ENCODE measurements at places on chromosomes 7 and 10.

- H3K4me3 ChIP-seq: no peak overlapping the region
- H3K4me1 ChIP-seq: no peaks in the 10 kb centered on the region
- DNase-seq: no peak
- no peak overlapping the region for H3K27ac ChIP-seq
Measured at GRCh38 chr7:143492043-143492471, 14.4 kb downstream of the TAS2R41 start.

DNA sequence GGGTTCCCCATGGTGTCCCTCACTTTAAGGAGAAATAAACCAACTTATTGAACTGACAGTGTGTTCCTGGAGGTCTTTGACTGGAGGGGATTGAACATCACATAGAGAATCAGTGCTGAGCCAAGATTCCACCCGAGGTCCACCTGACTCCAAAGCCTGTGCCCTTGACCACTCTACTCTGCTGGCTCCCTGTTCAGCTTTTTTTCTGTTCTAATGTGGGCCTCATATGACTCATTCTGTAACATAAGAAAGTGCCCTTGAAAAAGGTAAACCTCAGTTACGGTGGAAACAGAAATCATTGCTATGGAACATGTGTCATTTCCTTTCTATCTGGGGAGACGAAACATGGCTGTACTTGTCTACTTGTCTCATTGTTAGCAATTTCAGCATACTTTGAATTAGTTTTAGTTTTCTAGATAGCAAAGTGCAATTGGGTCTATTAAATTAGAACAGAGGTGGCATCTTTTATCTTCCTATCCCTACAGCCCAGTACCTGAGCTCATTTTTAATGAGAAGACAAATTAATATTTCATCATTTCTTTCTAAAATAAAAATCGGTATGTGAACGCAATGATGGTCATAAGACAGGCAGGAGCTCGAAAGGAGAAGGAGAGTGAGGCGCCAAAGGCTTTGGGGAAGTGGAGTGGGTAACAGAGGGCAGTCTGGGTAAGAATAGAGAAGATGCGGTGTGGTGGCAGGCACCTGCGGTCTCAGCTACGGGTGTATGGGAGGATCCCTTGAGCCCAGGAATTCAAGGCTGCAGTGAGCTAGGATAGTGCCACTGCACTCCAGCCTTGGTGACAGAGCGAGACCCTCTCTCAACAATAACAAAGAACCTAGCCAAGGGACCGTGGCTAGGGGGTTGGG lies 1.5 kb downstream of the GSDME start:
- DNase-seq: no peak
- no peaks in the 10 kb centered on the region for H3K36me3 ChIP-seq
- H3K27me3 ChIP-seq: peaks cover 28% of the 10 kb centered on the region

DNA sequence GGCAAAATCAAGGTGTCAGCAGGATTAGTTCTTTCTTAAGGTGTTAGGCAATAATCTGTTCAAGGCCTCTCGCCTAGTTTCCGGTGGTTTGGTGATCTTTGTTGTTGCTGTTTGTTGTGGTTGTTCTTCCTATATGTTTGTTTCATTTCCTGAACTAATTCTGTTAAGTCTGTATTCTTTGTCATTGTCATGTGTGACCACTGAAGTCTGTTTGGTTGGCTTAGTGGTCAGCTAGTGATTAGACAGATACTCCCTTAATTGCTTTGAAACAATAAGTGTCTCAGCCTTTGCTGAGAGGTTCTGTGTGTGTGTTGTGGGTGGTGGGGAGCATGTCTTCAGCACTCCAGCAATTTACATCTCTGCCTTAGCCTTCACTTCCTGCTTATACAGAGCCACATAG lies 46.0 kb downstream of the ABCC2 start:
- no peak for DNase-seq

DNA sequence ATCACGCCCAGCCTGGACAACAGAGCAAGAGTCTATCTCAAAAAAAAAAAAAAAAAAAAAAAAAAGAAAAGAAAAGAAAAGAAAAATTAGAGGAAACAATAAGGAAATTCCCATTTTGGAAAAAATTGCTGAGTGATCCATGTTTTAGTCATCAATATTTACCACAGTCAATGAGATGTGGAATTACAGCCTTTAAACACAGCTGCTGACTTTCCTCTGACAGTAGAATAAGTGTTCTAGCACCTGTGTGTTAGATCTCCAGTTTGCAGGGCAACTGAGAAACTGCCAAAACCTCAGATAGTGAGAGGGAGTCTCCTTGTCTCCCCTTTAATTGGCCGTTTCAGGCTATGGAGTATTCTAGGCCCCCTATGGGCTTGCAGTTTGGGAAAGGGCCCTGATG lies 520.1 kb downstream of the KCNMA1 start:
- no peak overlapping the region for H3K27ac ChIP-seq
- H3K36me3 ChIP-seq: no peaks in the 10 kb centered on the region
- no peaks in the 10 kb centered on the region for H3K27me3 ChIP-seq
- H3K4me1 ChIP-seq: no peaks in the 10 kb centered on the region

- no peak overlapping the region for H3K27ac ChIP-seq
- no peaks in the 10 kb centered on the region for H3K4me1 ChIP-seq
- no peak for DNase-seq
- H3K36me3 ChIP-seq: no peaks in the 10 kb centered on the region
- H3K27me3 ChIP-seq: no peaks in the 10 kb centered on the region
- no peak overlapping the region for H3K4me3 ChIP-seq
Measured at GRCh38 chr10:51743146-51743545, 43.8 kb upstream of the CSTF2T start.

DNA sequence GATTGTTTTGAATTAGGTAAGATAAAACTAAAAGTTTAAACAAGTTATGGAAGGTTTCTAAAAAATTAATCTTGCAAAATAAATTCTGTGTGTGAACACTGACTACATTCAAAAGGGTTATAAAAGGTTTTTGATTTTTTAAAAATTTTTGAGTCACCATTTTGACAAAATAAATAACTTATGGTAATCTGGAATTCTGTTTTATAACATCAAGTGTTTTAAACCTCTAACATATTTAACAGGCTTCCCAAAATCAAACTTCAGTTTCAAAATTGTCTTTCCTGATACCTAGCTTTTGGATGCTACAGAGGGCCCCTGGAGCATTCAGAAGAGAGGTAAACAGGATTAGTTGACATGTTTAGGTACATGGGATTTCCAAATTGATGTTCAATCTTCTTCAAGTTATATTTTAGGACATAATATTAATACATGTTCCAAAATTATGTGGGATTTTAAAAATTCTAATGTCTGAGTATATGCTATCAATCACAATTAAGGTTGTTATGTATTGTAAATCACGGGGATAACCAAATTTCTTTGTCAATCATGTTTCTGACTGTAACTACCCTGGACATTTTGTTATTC lies 8.1 kb upstream of the CPA2 start:
- H3K27ac ChIP-seq: no peak overlapping the region
- no peaks in the 10 kb centered on the region for H3K36me3 ChIP-seq
- no peak overlapping the region for H3K4me3 ChIP-seq
- no peak for DNase-seq

- peak overlapping the region; percentile 6 for H3K27ac ChIP-seq
- no peaks in the 10 kb centered on the region for H3K36me3 ChIP-seq
- H3K4me1 ChIP-seq: no peaks in the 10 kb centered on the region
- no peak overlapping the region for H3K4me3 ChIP-seq
- no peak for DNase-seq
Measured at GRCh38 chr7:127766831-127767459, 115.0 kb downstream of the SND1 start.

DNA sequence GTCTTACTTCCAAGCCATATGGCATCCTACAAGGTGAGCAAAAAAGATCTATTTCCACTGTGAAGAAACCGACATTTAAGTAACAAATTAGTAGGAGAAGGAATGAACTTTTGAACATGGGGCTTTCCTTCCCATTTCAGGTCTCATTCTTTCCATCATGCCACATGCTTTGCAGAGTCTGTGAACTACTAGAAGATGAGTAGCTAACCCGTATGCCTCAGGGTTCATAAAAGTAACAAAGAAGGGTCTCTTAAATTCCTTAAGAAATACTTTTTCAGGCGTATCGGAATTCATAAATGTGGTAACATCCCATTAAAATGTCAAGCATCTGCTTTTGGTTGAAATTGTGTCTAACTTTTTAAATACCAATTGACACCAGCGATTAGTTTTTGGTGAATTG lies 81.3 kb upstream of the TNS3 start:
- no peaks in the 10 kb centered on the region for H3K36me3 ChIP-seq
- peaks cover 2% of the 10 kb centered on the region for H3K27me3 ChIP-seq
- no peak overlapping the region for H3K4me3 ChIP-seq
- no peak for DNase-seq
- no peak overlapping the region for H3K27ac ChIP-seq

DNA sequence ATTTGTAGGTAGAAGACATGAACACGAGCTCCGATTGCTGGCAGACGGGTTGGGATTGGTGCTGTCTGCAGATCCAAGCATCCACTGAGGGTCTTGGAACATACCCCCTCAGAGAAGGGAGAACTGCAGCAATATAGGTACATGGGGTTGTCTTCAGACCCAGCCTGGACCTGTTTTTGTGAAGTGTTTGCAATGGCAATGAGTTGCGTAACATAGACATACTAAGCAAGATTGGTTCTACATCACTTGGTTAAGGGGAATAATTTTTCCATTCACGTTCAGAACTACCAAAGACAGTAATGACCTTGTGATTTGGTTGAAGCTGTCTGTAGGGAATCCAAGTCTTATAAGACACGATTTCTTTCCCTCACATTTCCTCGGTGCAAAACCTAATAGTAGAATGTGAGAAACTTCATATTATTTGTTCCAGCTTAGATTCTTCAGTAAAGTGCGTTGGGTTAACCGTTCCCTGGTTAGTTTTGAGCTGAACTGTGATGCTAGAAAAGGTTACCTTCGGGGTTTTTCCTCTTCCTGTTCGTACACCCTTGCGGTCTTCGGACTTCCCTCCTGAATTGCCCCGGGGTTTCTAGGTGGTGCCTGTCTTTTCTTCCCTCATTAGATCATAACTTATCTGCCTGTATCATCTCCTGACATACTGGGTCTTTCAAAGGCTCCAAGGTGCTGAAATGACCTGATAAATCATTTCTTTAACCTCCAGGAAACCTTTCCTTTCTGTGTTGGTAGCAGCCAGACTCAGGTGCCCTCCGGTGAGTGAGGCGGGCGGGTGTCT lies 14.4 kb downstream of the PROSER2 start:
- peaks cover 8% of the 10 kb centered on the region for H3K27me3 ChIP-seq
- H3K4me3 ChIP-seq: no peak overlapping the region
- no peak for DNase-seq
- no peak overlapping the region for H3K27ac ChIP-seq
- no peaks in the 10 kb centered on the region for H3K4me1 ChIP-seq

DNA sequence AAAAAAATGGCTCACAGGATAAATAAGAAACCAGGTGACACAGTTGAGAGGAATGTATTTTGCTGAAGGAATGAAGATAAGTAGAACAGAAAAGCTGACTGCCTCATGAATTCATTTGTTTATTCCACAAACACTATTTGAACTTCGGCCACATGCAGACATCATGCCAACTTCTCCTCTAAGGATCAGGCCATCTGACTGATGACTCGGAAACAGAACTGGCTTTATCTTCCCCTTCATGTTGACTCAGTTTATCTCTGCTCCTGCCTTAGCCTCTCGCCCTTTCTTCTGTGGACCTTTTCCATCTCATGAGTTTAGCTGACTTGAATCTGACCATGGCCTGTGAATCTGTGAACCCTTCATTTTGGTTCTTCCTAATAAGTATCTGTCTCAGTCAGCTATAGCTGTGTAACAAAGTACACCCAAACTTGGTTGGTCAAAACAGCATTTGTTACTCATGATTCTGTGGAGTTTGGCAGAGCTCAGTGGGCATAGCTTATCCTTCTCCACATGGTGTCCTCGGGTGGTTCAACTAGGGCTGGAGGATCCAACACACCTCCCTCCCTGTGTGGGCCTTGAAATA lies 44.0 kb upstream of the GRID1 start:
- H3K27me3 ChIP-seq: no peaks in the 10 kb centered on the region
- no peaks in the 10 kb centered on the region for H3K36me3 ChIP-seq
- H3K27ac ChIP-seq: peak overlapping the region; percentile 67
- H3K4me3 ChIP-seq: peak overlapping the region; percentile 54
- no peak for DNase-seq

DNA sequence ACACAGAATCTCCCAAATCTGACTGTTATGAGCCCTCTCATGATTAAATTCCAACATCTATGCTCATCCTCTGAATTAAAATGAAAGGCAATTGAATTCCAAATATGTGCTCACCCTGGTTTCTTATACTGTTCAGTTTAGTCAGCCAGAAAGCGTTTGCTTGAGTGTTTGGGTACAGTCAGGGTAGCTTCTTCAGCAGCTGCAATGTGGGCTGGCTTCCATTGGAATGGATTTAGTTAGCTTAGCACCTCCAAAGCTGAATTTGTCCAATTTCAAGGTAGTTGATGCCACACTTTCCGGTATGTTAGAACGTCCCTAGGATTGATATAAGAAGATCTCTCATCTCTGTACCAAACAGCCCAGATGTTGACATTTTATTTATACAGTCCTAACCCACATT lies 9.3 kb downstream of the KLHL7 start:
- H3K27me3 ChIP-seq: no peaks in the 10 kb centered on the region
- no peak overlapping the region for H3K27ac ChIP-seq
- H3K4me1 ChIP-seq: no peaks in the 10 kb centered on the region
- peaks cover 6% of the 10 kb centered on the region for H3K36me3 ChIP-seq
- no peak overlapping the region for H3K4me3 ChIP-seq

DNA sequence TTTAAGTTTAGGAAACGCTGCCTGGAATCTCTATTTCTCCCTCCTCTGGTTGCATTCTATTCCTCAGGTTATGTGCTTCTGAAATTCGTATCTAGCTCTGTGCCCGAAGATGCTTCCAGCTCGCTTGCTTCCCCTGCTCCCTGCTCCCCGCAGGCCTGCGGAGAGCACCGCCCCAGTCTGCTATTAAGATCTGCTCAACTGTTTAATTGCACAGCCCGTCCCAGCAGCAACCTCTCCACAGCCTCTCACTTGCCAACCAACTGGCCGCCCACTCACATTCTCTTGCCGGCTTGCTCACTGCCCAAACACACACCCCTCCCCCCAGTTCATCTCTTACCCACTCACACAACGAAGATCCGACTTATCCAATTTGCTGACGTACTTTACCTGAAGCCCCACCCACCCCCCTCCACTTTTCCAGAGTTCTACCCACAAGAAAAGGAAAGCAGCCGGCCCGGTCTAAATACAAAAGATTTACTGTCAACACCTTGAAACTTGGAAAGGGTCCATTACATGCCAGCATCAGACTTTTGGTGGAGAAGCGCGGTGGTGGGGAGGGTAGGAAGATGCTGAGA lies 167.3 kb upstream of the KLF14 start:
- no peak for DNase-seq
- no peak overlapping the region for H3K4me3 ChIP-seq
- H3K4me1 ChIP-seq: no peaks in the 10 kb centered on the region
- H3K27ac ChIP-seq: peak overlapping the region; percentile 7
- H3K36me3 ChIP-seq: no peaks in the 10 kb centered on the region

GRCh38 chr10:78407009-78407711 lies 373.5 kb downstream of the RPS24 start:
- H3K27me3 ChIP-seq: peaks cover 53% of the 10 kb centered on the region
- H3K4me3 ChIP-seq: peak overlapping the region; percentile 30
- DNase-seq: peak; percentile 29

Data from T-cell (primary cell).